ENCODE measurements at places on chromosomes 4 and X.

- DNase-seq = no peak
Measured at GRCh38 chr4:748461-748860, 42.8 kb downstream of the PCGF3 start.

DNA sequence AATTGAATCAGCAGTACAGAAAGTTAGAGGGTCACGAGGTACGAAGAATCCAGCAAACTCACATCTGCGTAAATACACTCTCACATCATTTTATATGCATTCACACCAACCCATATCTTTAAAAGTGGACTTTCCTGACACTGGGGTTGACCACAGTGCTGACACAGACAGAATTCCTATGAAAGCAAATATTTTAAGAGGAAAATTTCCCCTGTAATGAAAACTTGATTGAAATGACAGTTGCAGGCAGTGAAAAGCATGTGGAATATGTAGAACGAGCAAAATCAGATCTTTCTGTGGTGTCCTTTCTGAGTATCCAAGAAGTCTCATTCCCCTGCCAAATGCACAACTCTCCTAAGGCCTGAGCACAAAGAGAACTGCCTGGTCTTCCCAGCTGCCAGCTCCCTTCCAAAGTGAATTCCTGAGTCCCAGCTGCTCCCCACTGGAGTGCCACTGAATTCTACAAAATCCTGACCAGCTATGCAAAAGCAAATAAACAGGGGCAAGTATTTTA is 50.5 kb upstream of the FAM9C start:
- DNase-seq = no peak

- DNase-seq = no peak
Measured at GRCh38 chr4:53651156-53651735, 60.0 kb upstream of the LNX1 start.

GRCh38 chr4:86502081-86502480 is 92.0 kb upstream of the PTPN13 start:
- no peak for DNase-seq

GRCh38 chr4:42816189-42816879 is 76.2 kb upstream of the GRXCR1 start:
- no peak for DNase-seq

DNA sequence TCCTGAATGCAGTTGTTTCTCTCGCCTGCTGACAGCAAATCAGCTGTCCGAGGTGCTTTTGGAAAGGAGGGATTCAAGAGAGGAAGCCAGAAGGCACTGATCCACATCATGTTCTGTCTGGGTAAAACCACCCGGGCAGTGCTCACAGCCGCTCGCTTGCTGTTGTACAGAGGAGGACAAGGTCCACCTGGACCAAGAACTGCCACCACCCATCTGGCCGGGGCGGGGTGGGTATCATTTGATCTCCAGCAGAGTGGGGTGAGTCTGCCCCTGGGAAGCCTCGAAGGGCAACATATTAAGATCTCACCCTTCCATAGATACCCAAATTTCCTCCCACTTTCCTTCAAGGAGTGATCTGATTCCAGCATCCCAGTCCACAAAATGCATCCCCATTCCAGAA is 113.1 kb downstream of the DCTD start:
- no peak for DNase-seq

DNA sequence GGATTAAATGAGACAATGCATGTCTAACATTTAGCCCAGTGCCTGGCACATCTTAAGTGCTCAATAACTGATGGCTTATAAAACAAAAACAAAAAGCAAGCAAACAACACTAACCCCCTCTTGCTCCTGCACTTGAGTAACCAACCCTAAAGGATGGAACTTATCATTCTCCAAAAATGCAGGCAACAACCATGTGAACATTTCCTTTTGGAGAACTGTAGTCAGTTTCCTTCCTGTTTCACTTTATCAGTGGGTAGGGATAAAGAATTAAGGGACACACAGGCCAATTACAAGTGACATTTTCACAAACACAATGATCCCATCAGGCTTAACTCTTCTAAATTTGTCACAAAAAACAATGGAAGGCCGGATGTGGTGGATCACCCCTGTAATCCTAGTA is 30.4 kb downstream of the RPS3A start:
- no peak for DNase-seq

GRCh38 chrX:50799531-50799961 is 14.4 kb downstream of the SHROOM4 start:
- no peak for DNase-seq

DNA sequence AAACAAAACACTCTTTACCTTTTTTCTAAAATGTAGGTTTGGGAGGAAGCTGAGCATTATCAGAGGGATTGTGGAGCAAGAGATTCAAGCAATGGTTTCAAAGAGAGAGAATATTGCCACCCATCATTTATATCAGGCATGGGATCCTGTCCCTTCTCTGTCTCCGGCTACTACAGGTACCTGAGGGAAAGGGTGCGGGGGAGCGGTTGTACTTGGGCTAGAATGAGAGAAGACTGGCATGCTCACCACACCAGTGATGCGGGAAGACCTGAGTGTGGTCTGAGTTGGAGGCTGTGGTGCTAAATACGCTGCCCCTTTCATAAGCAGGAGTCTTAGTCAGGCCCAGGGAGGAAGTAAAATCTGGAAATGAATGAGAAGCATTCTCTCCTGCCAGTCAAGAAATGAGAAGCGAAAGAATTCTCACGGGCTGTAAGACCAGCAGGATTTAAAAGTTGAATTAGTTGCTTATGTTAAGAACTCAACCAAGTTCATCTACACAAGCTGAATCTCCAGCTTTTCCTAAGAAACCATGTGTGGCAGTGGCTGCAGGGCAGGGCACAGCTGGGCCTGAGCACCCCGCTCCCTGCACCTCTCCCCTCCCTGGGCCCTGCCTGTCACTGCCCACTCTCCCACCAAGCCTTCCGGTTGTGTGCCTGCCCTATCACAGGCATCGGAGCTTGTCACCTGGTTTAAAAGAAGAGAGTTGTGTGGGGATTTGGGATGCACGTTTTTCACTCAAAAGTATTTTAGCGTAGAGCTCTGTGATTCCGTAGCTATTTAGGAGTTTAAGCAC is 24.8 kb upstream of the MSANTD1 start:
- no peak for DNase-seq

DNA sequence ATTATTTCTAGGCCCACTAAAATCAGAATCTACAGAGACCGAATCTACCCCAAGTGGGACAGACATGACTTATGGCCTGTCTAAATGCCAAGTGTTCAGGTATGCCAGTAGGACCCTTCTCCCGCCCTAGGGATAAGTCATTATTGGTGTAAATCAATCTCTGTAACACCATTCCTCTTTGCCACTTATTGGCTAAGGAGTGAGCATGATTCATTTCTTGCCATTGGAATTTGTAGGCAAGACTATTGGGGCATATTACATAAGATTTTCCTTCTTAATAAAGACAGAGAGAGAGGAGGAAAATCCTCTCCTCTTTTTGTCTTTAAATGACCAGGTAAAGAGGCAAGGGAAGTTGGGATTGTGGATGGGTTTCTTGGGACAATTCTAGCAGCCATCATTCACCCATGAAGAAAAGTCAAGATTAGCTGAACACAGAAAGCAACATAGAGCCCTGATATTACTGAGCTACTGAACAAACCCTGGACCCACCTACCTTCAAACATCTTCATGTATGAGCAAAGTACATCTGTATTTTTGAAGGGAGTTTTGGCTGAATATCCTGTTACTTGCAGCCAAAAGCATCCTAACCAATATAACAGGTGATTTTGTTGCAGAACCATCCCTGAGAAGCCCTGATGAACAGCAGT is 2.6 kb downstream of the SLC9B2 start:
- DNase-seq = no peak

- no peak for DNase-seq
Measured at GRCh38 chrX:56600141-56600540, 36.7 kb downstream of the UBQLN2 start.

DNA sequence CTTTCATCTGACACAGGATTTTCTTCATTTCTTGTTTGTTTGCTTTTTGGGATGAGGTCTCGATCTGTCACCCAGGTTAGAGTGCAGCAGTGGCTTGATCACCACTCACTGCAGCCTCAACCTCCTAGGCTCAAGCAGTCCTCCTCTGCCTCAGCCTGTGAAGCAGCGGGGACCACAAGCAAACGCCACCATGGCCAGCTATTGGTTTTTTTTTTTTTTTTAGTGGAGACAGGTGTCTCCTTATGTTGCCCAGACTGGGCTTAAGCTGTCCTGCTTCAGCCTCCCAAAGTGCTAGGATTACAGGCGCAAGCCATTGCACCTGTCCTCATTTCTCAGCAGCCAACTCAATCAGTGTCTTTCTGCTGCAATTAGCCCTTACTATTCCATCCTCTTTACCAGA is 10.3 kb downstream of the SPRY1 start:
- no peak for DNase-seq

DNA sequence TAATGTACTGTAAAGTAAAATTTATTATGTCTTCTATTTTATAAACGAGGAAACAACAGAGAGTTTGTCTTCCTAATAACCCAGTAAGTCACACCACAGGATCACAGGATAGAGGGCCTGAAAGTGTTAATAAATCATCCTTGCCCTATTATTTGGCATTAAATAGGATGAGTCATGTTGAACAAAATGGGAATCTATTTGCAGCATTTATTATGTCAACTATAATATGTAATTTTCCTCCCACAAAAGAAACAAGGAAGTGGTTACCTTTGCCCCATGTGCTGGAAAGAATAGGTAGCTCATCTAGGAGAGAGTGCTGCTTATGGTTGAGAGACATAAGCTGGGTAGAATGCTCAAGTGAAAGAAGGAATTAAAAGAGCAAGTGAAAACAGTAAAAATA is 237.6 kb upstream of the NDST3 start:
- no peak for DNase-seq

- peak; percentile 2 for DNase-seq
Measured at GRCh38 chrX:33987458-33987857, 144.7 kb downstream of the FAM47A start.

DNA sequence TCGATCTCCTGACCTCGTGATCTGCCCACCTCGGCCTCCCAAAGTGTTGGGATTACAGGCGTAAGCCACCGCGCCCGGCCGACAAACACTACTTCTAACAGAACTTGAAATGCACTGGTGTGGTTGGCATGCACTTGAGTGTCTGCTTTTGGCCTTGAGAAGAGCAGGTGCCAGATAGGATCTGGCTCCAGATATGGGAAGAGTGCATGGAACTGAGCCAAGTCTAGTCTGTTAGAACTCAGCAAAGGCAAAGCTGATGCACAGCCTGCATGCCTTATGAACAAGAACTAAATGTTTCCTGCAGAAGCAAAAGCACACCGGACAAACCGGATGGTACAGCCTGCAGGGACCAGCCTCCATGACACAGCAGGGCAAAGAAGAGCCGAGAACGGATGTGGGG is 35.1 kb upstream of the TBL1X start:
- DNase-seq = no peak

GRCh38 chrX:6325437-6325836 is 96.8 kb upstream of the NLGN4X start:
- DNase-seq = no peak

DNA sequence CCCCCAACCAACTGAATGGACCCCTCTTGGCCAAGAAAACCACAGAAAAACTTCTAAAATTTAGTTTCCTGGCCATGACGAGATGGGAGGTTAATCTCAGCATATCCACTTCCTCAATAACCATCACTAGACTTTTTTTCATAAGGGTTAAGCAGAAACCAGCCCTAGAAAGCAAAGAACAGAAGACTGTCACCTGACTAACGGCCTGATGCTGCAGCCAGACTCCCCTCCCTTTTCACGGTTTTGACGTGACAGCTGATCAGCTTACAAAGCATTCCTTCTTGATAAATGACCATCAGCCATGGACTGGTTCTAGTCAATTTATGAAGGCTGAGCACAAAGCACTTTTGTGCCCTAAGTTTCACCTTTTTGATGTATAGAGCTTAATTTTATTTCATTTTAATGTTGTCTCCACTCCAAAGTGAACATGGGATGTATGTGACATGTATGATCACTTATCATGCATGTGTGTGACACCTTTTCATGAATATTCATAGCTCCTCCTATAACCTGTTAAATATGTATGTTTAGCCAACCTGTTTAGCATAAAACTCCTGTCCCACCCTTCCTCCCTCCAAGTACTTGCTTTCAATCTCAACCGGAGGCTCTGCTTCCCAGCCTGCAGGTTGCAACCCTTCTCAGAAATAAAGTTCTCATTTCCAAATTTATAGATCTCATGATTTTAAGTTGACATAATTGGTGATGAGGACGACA is 56.3 kb downstream of the SERTM2 start:
- DNase-seq = no peak

Data from HuH-7 (cell line).